ENCODE measurements at places on chromosomes 1 and 21.

DNA sequence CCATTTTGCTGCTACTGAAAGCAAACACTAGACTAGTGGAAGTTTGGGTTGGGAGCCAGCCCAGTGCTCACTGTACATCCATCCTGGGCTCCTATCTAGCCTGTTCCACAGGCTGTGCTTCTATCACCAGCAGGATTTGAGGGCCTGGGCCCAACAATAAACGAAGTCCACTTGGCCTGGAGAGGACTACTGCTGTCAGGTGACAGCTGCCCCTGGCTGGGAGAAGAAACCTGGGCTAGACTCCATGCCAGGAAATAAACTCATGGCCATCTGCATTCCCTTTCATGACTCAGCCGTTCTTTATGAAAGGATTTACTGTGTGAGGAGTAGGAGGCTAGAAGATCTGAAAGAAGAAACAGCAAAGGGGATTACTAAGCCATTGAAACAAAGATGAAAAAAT, 35.5 kb downstream of the COLGALT2 start:
- DNase-seq: peak; percentile 81

- no peak for DNase-seq
Observed at GRCh38 chr1:233681285-233681684, 67.4 kb downstream of the KCNK1 start.

DNA sequence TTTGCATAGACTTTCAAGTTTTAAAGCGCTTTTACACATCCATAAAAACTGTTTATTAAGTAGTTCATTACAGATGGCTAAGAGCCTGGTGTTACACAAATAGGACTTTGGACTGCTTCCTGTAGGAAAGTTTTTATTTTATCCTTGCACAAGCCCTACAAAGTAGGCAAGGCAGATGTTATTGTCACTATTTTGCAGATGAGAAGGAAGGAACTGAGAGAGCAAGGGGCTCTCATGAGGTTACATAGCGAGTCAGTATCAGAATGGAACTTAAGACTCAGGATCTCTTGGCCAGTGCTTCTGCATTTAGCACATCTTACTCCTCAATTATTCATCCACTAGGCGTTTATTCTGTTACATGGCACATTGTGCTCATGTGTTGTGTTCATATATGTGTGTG, 2.6 kb upstream of the MAPKAPK2 start:
- DNase-seq: peak; percentile 51

DNA sequence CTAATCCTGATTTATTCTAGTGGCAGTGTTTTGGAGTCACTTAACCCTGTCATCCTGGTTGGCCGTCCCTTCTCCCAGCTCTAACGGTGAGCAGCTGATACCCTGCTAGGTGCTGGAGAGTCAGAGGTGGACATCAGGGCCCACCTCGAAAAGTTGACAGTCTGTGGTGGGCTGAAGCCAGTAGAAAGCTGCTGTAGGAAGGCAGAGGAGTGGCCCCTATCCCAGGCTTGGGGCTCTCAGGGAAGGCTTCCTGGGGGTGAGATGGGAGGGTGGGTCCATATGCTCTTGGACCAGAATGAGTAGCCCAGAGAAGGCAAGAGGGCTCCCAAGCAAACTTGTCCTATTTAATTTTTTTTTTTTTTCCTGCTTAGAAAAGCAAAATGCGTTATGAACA, 475 bp upstream of the RPL5 start:
- DNase-seq: no peak

- no peak for DNase-seq
Observed at GRCh38 chr1:60589916-60590315, 492.4 kb upstream of the NFIA start.

GRCh38 chr1:155598842-155599331, 11.1 kb upstream of the MSTO1 start:
- DNase-seq: peak; percentile 57

DNA sequence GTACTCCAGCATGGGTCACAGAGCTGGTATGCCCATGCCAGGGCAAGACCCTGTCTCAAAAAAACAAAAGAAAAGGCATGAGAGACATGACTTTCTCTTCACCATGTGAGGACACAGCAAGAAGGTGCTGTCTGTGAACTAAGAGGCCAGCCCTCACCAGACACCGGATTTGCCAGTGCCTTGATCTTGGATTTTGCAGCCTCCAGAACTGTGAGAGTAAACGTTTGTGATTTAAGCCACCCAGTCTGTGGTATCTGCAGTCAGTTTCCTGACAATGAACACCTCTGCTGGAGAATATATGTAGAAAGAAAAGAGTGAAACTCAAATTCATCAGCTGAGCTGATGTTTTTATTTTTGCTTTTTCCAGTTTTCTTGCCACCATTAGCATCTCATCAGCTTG, 166.3 kb upstream of the RAB4A start:
- no peak for DNase-seq

DNA sequence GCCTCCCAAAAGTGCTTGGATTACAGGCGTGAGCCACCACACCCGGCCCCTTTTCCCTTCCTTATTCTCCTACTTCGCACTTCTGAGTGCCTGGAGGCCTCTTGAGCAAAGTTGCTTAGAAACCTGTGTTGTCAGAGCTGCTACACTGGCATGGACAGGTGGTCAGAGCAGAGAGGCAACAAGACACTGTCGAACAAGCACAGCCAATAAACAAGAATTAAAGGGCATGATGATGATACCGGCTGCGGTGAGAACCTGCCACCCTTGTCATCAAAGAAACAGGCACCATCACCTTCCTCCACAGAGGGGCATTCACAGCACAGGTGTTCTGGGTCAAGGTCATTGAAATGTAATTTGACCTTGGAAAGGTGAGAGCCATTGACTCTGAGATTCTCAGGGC, 23.3 kb downstream of the STUM start:
- DNase-seq: no peak

DNA sequence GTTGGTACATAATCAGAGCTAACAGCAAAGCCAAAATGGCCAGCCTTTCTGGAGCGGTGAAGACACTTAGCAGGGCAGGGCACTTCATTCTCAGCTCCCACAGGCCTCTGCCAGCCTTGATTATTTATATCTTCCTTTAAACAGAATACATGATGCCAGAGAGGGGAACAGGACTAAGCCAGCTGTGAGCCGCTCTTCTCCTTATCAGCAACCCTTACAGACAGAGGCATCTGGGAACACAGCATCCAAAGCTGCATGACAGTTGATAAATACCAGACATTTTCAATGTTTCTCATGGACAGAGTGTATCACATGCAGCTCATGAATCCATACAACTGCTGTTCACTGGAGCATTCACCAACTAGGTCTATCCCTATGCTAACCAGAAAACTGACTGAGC, 29.1 kb downstream of the DNAJC11 start:
- DNase-seq: no peak

DNA sequence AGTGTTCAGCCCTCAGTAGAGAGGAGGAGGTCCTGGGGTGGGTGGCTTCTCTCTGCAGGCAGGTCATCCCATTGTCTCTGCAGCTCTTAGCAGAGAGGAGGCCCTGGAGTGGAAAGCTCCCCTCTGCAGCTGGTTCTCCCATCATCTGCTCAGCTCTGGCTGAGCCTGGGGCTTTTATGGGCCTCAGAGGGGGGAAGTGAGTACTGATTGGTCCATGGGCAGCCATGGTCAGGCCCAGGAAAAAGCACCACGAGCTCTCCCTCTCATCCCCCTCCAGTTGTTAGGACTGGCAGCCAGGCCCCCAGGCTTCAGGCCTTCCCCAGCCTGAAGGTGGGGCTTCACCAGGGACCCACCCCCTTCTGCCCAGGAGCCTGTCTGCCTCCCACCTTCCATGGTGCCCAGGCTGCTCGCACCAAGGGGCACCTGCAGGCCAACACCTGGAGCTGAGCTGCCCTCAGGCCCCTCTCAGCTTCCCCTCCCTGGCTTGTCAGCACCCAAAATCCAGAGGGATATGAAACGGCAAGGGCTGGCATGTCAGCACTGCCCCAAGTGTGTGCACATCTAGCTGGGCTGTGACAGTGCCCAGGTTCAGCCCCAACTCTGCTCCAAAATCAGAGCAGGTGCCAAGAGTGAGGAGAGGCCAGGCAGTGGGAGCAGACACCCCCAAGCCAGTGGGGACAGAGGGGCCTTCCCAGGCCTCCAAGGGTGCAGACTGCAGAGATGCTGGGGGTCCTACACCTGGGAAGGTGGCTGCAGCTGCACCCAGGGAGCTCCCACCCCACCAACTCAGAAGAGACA, 449.0 kb downstream of the MATN1 start:
- DNase-seq: no peak

DNA sequence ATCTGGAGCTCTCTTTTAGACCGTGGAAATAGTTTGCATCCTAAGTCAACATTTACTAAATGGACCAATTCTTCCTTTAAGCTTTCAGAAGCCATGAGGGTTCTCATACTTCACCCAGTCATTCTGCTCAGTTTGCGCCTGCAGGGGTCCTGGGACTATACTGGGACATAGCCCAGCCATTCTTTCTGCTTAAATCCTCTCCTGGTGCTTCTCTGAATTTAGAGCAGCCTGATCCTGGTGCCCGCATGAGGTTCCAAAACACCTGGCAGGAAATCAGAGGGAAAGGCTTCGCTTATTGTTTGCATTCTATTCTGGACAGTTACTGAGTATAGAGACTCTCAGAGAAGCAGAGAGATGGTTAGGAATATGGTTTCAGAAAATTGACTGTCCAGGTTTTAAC, 27.0 kb downstream of the TNN start:
- no peak for DNase-seq

DNA sequence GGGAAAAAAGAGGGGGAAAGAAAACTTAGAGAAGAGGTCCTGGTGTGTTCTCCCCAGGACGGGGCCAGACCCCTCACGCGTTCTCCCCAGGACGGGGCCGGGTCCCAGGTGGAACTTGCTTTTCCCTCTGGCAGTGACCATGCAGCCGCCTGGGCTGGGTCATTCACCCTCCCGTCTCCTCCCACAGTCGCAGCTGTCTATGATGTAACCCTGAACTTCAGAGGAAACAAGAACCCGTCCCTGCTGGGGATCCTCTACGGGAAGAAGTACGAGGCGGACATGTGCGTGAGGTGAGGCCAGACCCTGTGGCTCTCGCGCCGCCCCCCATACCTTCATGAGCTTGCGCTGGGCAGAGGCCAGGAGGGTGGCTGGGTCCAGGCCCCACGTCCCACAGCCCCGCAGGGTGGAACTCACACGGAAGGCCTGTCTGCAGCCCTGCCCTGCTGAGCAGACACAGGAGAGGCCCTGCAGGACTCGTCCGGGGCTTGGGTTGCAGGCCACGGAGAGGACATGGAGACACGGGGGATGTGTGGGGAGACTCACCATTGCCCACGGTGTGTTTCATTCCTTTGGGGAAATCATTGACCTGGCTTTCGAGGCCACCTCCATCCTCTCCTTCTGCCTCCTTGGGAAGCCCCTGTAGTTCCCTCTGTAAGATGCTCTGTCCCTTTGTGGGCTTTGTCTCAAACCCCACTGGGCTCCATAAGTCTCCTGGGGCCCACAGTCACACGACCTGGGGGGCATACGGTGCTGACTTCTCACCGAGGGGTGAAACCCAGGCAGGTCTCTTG, 40.7 kb upstream of the TRAPPC10 start:
- DNase-seq: no peak

DNA sequence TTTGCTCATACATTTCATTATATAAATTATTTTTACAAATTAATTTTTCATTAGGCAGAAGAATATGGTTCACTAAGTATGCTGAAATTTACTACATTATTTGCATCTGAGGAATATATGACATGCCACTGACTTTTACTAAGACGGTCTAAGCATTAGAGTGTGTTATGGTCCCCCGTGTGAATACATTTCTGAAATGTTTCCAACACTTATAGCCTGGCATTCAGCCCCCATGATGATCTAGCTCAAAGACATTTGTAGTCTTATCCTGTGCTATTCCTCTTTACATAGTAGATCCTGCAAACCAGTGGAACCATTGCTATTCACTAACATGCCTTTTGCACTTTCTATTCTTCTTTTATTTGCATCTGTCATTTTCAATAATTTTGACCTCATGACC, 1878.0 kb downstream of the MRPL39 start:
- DNase-seq: no peak

GRCh38 chr1:212107481-212107880, 71.9 kb downstream of the DTL start:
- DNase-seq: no peak

DNA sequence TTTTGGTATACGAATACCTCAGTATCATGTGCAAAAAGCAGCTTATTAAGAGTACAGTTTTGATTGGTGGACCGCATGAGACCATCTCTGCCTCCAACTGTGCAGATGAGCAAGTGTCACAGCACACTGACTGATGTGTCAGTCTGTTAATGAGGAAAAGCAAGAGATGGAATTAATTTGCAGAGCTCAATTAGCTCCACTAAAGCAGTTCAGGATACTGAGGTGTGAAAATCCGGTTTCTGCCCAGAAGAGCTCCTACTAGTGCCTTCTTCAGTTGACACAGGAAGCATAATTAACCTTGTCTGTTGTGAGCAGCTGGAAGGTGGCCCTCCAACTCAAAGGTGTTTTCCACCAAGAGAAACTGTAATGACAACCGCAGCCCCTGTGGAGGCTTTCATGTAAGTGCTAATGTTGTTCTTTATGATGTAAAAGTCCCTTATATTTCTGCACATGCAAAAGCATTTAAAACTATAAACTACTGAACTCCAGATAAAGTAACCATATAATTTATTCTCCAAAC, 44.3 kb downstream of the PCNX2 start:
- no peak for DNase-seq

DNA sequence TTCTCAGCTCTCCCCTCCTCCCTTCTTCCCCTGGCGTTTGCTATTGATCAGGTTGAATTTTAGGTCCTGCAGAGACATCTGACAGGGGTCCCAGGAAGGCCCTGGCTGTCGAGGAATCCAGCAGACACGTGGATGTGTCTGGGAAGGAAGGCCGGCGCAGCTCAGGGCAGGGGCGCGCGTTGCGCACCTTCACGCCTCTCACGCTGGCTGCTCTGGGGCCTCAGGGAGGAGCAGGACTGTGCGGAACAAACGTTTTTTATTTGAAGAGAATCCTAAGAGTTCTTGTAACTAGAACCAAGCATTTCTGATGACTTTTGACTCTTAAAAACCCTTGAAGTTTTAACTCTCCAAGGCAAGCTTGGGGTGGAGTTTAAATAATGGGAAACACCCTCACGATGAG, 54.2 kb downstream of the SLC37A1 start:
- DNase-seq: no peak

DNA sequence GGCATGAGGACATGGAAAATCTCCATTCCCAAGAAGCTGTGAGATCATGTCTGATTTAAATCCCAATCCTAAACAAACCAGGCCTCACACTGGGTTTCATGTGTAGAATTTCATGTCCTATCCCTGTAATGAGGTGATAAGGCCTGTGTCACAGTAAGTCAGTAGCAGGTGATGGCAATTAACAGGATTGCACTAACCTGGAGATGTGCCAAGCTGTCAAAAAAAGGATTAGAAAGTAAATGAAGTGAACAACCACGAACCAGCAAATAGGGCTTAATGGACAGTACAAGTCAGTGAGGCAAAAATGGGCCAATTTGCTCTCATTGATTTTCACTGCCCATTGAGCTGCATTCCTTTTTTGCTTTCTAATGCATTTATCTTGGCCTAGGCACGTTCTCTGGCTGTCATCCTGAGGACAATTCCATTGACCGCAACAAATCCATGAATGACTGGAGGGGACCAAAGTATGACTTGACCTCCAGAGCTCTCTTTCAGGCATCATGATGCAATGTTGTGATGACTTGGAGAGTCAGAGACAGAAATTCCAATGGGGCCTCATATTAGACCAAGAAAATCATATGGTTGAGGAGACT, 673.6 kb upstream of the ADGRL2 start:
- no peak for DNase-seq
